ENCODE measurements at places on chromosomes 5 and 9.

DNA sequence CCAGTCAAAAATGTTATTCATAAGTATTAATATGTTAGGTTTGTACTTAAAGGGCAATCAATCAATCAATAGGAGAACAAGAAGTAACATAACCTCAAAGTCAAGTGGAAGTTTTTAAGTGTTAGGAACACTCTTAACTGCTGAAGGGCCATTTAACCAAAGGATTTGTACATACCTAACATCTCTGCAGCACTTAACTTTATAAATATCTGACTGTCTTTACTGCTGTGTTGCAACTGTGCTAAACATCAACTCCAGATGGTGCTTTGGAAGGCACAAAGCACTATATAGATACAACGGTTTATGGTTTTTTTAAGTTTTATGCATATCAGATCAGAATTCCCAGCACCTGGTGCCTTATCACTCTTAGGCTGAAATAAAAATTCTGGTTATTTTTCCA lies 604.9 kb upstream of the PTGER4 start:
- DNase-seq: no peak

DNA sequence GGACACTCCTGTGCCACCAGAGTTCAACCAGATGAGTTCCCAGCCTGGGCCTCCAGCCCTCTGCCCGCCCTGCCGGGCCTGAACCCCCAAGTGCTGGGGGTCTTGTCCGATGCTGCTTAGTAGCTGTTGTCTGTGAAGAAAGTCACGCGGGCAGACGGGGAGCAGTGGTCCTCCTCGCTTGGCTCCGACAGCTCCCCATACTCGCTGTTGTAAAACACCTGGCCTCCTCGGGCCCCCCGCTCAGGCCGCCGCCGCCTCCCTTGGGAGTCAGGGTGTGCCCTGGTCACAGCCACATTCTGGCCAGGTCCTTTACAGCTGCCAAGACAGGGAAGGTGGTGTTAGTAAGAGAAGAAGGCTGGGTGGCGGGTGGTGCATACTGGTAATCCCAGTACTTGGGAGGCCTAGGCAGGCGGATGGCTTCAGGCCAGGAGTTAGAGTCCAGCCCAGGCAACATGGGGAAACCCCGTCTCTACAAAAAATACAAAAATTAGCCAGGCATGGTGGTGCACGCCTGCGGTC lies 11.8 kb upstream of the SCGB3A1 start:
- no peak for DNase-seq

DNA sequence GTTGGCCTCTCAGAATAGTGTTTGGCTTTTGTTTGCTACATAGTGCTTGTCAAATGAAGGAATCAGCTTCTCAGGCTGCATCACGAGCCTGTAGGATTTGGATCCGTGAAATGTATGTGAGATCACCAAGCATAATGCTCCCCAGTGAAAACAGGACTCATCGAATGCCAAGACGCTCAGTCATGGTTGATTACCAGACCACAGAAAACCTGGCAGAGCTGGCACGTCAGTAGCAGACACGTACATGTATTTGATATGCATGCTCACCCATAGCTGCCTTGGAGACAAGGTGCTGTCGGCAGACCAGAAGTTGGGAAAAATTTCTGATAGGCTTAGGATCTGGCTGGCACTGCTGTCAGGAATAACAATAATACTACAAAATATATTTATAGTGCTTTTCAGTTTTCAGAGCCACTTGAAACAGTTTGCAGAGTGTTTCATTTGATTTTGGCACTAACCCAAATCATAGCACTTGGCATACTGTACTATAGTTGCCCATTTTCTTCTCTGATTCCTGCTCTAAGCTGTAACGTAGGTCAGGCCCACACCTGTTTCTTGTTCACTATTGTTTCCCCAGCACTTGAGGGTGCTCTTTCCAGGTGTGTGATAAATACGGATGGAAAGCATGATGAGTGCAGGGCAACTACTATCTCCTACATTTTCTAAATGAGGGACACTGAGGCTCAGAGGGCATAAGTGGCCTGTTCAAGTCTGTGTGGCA lies 226.1 kb downstream of the NR3C1 start:
- no peak for DNase-seq

DNA sequence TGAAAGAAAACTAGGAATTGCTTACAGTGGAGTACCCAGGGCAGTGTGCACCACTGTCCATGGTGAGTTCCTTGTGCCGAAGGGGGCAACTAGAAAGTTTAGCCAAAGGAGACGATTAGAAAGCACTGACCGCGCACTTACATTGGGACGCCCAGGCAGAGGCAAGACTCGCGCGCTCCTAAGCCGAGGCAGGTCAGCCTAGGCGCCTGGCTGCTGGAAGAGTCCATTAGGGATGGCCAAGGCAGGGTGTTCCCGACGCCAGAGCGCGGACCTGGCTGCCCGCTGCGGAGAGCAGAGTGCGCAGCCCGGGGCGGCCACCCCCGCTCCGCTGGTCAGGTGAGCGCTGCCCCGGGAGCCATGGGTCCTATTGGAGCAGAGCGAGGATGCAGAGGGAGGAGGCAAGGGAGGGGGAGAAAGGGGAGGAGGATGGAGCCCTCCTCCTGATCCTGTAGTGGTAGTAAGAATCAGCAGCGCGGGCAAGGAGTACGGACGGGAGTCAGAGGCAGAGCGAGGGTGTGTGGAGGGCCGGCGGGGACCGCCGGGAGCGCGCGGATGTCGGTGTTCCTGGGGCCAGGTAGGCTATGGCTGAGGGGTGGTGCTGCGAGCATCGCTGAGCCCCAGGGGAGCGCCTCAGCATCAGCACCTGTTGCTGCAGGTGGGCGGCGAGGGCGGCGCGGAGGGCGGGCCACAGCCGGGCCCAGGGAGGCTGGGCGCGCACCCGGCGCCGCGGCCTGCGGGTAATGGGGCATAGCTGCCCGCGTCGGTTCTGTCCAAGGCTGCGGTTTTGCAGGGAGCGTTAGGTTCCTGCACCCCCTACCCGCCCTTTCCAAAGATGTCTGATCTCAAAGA lies at the start of gene ADGRV1:
Gene ADGRV1 (plus strand): TSS at position 454 of the 849 bp plus-strand sequence. CDS start 99 bp downstream, at position 553.
- no peak for DNase-seq

DNA sequence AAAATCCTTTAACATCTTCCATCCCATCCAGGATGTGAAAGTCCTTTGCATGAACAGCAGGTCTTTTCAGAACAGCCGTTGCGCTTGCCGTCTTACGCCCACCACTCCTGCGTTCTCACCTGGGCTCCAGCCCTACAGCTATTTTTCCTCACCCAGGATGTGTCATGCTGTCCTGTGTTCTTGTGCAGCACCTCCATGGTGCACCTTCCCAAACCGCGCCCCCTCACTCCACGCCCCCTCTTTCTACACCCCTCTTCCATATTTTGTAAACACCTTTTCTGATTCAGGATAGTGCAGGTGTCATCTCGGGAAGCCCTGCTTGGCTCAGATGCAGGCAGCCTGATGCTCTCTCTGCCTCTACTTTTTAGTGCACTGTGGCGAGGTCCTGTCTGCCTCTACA lies 18.4 kb downstream of the CAMK4 start:
- DNase-seq: no peak

GRCh38 chr5:66529182-66529581 lies 67.0 kb upstream of the MAST4 start:
- DNase-seq: no peak

DNA sequence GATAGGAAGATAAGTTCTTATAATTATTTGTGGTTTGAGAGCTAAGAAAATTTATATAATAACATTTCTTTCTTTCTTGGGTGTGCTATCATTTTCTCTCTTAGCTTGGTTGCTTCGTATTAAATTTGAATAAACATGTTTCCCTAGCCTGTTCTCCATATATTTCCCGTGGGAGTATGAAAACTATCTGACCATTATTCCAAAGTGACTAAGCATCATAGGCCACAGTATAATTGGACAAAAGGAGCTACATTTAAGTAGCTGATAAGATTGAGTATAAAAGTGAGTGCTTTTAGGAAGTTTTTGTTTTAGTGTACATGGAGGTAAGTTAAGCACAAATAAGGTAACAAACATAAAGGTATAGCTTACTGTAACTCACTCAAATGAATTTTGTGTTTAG lies 8.4 kb upstream of the OSMR start:
- no peak for DNase-seq

DNA sequence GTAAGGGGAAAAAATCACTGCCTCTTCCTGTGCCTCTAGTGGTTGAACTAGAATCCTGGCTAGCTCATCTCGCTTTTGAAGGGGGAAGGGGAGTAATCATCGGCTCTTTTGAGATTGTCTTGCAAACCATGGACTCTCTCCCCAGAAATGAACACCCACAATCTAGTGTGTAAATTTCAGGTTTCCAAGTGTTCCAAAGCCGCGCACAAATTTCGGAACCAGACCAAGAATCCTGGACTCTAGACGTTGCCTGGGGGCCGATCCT lies 4.9 kb upstream of the FOXE1 start:
- no peak for DNase-seq

GRCh38 chr5:99815-100214 lies 7.8 kb downstream of the PLEKHG4B start:
- no peak for DNase-seq

- no peak for DNase-seq
Observed at GRCh38 chr5:4130819-4131218, 535.2 kb downstream of the IRX1 start.

GRCh38 chr5:18329328-18329727 lies 695.1 kb downstream of the TAF11L14 start:
- DNase-seq: no peak

DNA sequence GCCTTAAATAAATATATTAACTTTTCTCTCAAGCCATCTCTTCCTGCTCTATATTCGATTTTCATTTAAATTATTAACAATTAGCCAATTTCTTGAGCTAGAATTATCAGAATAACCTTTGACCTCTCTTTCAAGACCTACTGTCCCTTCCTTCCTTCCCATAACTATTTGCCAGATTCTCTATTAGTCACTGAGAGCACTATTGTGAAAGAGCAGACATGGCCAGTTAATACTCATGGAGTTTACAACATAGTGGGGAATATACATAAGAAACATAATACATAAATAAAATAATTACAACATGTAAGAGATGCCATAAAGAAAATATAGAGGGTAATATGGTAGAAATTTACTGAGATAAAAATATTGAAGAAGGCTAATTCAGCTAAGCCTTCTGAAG lies 72.1 kb upstream of the CHD1 start:
- DNase-seq: no peak

DNA sequence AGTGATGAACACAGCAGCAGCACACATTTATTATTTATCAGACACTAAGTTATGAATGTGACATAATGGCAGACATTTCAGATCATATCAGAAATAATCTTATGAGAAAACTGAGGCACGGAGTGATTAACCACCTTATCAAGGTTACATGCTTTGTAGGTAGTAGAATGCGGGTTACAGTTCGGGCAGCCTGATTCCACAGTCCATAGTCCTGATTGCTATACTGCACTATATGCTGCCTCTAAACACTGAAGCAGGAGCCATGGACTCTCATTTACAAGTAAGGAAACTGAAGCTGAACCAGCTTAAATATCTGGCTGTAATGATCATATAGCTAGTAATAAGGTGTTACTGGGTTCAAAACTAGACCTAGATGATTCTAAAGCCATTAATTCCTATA lies 291.3 kb upstream of the ADAMTSL1 start:
- DNase-seq: no peak

DNA sequence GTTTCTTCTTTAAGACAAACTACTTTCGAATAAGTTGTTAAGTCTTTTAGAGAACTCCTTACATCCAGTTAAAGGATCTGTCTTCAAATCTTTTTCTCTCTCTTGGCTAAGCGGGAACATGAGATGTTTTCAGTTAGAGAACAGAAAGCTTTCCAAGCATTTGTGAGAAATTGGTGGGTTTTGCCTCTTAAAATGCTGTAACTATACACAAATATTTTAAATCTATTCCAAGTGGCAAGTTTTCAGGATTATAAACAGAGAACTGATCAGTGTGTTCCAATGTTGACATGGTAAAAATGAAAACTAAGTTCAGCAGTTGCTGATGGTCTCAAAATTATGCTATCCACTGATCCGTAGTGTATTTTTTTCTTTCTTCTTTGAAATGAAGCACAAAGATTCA lies 100.4 kb downstream of the EBF1 start:
- DNase-seq: no peak

- DNase-seq: no peak
Observed at GRCh38 chr5:960551-960950, 48.1 kb upstream of the NKD2 start.

- DNase-seq: no peak
Observed at GRCh38 chr9:90433398-90433941, 209.2 kb downstream of the DIRAS2 start.

DNA sequence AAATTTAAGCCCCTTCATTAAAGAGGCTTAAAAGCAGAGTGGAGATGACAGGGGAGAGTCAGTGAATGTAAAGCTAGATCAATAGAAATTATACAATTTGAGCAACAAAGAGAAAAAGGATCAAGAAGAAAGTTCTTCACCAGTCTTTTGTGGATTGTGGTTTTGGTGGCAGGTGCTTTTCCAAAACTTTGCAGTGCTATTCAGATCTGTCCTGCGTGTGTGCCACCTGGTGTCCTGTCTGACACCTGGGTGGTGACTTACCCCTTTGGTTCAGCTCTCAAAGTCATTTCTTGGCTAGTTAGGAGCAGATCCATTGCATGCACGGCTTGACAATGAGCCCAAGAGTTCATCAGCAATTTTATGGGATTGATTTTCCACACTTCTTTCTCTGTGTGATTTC lies 69.4 kb downstream of the SREK1 start:
- no peak for DNase-seq

GRCh38 chr9:116697362-116697761 lies 10.3 kb downstream of the TRIM32 start:
- no peak for DNase-seq

DNA sequence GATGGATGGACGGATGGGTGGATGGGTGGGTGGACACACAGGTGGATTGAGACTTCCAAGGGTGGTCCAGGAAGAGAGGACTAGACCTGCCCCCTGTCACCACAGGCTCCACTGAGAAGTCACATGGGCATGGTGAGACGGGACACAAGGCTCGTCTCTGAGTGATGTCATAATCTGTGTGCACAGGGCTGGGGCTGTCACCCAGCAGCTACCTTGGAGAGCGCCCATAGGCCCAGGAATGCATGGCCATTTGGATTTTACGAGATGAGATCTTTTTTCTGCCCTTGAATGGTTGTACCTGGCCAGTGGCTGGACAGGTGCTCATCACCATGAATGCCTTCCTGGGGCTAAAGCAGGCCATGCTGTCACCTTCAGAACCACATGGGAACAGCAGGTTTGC lies 3.1 kb downstream of the OLFM1 start:
- DNase-seq: no peak

DNA sequence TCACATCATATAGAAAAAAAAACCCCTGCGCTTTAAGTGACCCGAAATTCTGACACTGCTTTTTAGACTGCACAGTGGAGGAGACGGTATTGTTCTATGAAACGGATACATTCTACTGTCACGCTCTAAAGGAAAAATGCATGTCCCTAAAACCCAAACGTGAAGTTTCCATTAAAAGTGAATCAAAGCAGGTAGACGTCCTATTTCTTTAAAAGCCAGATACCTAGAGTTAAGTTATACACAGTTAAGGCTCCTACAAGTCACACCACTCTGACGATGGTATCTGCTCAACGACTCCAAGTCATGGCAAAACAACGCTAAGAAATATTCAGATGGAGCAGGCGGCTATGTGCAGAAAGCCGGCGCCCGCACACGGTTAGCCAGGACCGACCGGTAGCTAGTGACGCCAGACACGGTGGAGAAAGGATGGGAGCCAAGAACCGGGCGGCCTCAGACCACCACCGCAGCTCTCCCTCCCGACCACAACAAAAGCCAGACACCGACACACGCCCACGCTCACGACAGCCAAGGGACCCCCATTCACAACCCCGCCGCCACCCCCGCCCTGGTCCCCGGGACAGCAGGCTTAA lies 734 bp downstream of the SKP1 start:
- no peak for DNase-seq

All from CD4-positive, alpha-beta T cell treated with Interleukin-15 for 4 hours (primary cell).